Type B pancreatic cell (in vitro differentiated cells): ENCODE measurements at places on chromosomes 1 and 21. TPM values are rescaled to one million over a fixed set of nuclear protein-coding genes. Genes with fewer than 3 reads are reported as not detected.

- DNase-seq, result no peak
These were observed 79.8 kb downstream of the WDR4 start for GRCh38 chr21:42799516-42799915.

DNA sequence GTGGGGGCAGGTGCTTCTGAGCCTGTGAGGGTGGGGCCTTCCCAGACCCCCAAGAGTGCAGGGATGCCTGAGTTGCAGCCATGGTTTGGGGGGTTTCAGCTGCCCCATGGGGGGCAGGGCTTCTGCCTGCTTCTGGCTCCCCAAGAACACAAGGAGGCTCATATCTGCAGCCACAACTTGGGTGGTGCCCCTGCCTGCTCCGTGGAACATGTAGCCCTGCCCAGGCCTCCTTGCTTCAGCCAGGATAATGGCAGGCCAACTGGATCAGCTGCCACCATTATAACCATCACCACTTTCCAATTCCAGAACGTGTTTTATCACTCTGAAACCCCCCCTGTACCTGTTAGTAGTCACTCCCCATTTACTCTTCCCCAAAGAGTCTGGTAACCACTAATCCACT is 14.0 kb downstream of the ZBTB40 start:
- no peak for DNase-seq

GRCh38 chr1:207058252-207058651 is 5.2 kb downstream of the PFKFB2 start:
- DNase-seq, result no peak

DNA sequence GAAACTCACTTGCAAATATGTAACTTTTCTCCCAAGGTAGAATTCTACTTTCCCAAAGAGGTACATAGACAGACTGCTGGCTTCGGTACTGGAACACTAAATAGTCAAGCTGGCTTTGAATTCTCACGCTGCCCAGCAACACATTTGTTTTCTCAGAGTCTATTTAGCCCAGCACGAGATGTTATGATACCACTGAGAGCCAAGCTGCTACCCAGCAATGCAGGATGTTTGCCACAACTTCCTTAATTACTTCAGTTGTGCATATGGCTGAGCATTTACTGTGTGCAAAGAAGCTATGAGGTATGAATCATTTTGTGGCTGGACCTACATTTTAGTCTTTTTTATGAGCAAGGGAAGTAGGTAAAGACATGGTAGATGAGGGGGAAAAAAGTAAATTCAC is 793.2 kb downstream of the PLA2G4A start:
- DNase-seq, result no peak

DNA sequence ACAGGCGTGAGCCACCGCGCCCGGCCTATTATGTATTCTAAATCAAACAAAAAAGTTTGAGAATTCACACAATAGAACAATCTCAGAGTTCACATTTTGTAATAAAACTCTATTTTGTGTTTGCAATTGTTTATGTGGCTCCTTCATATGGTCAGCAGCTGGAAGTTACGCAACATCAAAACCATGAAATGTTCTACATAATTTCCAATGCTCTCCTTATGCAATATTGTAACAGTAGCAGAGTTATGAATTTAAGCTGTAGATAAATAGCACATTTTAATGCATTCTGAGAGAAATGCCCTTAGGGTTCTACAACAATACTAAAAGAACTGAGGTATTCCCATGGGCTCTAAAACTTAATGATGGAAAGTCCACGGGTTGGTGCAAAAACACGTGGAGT is 62.3 kb upstream of the COL11A1 start:
- no peak for DNase-seq

DNA sequence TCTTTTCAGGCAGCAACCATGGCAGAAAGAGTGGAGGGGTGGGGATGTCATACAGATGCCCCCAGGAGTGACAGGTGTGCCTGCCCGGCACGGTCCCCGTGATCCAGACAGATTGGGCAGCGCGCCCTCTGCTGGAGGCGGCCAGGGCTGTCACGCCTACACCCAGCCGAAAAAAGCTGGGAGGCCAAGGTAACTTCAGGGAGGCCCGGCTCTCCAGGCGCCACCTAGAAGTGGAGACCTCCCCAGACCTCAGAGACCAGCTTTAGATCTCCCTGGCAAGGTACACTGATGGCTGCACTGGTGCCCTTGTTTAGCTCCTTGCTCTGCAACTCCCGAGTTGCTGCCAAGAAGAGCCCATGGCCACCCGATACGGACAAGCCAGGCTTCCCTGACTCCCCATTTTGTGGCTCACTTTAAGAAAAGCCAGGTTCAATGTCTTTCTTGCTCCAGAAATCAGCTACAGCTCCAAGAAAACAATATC is 6.6 kb downstream of the GOLT1A start:
- DNase-seq, result no peak

DNA sequence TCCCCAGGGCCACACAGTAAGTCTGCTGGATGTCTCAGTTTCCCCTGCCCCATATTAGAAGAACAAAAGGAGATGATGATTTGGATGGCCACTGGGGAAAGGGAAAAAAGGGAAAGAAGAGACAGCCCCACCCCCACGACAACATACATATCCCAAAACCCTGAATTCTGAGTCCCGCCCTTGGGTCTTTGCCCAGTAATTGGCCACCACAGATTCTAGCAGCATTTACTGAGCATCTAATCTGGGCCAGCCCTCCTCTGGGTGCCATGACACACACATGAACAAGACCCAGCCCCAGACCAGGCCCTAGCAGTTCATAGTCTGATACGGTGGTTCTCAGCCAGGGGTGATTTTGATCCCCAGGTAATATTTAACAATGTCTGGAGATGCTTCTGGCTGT is 5.2 kb upstream of the TTC4 start:
- DNase-seq, result peak; percentile 53

DNA sequence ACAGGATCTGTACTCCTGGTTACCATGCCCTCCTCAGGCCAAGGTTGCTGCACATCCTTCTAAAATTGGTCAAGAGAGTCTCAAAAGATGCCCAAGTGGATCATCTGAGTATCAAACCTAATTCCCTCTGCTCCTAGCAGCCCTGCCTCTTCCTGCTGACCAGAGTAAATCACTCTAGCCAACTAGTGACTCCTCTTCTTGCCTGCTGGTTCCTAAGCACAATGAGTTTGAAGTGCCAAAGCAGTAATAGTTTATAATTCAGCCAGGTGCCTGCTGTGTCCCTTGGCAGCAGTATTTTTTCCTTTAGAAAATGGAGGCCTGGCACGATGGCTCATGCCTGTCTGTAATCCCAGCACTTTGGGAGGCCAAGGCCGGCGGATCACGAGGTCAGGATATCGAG is 137.9 kb upstream of the CAMK1G start:
- DNase-seq, result no peak

- DNase-seq, result no peak
These were observed 535 bp downstream of the SETD4 start for GRCh38 chr21:36059823-36060158.

GRCh38 chr1:201100169-201100930 is 11.9 kb downstream of the CACNA1S start:
- no peak for DNase-seq

The AXDND1 gene
- 1.4 TPM in 1 of 2 replicates, not detected in the other for total RNA-seq
